ENCODE measurements at places on chromosomes 2 and 18.

GRCh38 chr2:236673823-236674185, 104.2 kb downstream of the ACKR3 start:
- no peak for DNase-seq

- no peak for DNase-seq
These were observed 26.7 kb upstream of the SMIM21 start for GRCh38 chr18:75454022-75454795.

GRCh38 chr2:52253416-52253980, 1221.6 kb upstream of the NRXN1 start:
- DNase-seq: no peak

DNA sequence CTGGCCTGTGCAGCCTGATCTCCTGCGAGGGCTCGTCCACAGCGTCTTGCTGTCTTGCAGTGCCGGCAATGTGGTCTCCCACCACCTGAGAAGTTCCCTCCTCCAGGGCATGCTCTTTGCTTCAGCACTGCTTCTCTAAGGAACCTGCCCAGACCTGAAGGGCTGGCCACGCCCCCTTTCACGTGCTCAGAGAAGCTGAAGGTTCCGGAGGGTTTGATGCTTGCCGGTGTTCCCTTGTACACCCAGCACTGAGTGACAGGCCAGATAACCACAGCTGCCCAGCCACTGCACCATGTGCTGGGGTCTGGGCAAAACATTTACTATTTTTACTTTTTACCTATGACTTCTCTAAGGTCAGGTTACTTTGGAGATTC, 1.7 kb upstream of the POLR2D start:
- no peak for DNase-seq

GRCh38 chr2:46555011-46555410, 75.6 kb downstream of the TMEM247 start:
- DNase-seq: no peak

GRCh38 chr2:21261591-21261990, 137.8 kb downstream of the TDRD15 start:
- DNase-seq: no peak

DNA sequence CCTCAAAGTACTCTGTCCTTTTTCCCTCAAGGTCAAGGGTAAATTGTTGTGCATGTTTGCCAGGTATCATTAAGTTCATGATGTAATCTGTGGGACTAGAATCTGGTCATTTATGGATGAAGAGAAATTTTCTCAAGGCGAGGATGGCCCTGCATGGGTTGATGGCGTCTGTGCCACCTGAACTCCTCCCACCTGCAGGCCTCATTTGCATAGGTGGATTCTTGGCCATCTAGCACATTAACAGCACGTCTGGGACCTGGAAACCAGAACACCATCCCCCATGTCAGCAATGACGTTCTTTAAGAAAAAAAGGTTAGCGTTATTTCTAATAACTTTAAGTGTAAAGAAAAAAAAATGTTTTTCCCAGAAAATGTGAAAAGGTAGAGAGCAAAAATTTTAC, 145.8 kb downstream of the ESCO1 start:
- no peak for DNase-seq

DNA sequence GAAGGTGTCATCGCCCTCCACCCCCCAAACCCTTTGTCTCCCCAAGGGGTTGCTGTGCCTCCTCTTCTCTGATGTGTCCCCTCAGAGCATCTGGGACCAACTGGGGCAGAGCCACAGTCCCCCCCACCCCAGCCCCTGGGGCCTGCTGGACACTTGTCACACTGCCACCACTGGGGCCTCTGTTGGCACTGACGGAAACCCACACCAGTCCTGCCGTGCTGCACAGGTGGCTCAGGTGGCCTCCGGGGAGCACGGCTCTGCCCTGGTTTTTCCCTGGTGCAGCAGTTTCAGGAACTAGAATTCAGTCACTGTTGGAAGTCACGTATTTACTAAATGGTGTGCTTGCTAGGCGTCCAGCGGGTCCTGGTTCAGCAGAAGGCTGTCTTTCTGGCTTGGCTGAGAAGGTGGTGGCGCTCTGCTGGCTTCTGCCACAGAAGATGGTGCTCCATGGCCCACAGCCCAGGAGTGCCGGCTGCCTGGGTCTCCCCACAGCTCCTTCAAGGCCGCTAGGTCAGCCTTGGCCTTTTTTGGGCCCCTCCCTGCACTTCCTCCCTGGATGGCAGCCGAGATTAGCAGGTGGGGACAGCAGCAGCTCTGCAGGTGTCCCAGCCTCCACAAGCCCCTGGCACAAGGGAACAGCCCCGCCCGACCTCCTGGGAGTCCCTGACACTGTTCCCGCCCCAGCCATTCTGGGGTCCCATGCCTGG, 18.6 kb upstream of the KLHL30 start:
- DNase-seq: no peak

DNA sequence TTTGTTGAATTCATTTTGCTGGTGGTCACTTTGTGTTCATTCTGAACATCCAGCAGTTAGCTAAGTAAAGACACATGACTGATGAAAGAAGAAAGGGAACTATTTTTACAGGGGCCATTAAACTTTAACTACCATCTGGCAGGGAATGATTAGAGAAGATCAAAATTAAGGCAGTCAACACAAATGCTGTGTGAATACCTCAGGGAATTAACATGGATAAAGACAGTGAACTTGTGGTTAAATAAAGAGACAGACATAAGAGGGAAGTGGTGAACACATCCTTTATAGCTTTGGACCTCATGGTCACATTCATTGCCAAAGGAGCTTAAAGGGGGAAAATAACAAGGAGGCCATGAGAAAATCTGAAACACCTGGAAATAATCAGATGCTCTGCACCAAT, 52.6 kb upstream of the ATP5MC3 start:
- DNase-seq: no peak

DNA sequence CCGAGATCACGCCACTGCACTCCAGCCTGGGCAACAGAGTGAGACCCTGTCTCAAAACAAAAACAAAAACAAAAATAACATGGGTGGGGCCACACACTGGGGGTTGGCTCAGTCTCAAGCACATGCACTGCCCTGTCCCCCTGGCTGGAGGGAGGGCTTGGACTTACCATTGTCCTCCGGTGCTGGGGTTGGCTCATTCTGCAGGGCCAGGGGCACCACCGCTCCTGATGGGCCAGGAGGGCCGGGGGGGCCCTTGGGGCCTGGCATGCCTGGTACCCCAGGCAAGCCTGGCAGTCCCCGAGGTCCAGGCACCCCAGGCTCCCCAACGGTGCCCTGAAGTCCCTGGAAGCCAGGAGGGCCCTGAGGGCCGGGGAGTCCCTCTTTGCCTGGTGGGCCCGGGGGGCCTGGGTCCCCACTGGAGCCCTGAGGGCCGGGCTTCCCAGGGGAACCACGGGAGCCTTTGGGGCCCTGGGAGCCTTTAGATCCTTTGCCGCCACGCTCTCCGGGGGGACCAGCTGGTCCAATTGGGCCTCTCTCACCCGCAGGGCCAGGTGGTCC, 66.8 kb upstream of the THOC1 start:
- DNase-seq: no peak

GRCh38 chr2:197075281-197075680, 148.8 kb upstream of the PGAP1 start:
- no peak for DNase-seq

DNA sequence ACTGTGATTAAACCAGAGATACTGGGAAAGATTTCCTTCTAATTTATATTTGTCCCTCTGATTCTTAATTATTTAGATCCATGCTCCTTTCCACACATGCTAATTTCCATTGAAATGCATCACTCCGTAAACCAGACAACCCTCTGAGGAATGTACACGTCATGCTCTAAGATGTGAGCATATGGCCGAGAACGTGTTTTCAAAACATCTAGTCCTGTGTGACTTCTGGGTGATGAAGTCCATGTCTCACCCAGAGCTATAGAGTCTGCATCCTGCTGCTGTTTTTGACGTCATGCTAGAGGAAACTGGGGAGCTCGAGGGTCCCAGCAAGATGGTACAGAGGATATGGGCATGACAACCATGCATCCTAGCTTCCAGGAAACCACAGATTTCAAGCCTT, 53.6 kb downstream of the CAPN13 start:
- DNase-seq: no peak

- DNase-seq: no peak
These were observed 110.6 kb downstream of the PRELID3A start for GRCh38 chr18:12518326-12518725.

GRCh38 chr18:46587600-46587999, 69.4 kb downstream of the LOXHD1 start:
- no peak for DNase-seq

DNA sequence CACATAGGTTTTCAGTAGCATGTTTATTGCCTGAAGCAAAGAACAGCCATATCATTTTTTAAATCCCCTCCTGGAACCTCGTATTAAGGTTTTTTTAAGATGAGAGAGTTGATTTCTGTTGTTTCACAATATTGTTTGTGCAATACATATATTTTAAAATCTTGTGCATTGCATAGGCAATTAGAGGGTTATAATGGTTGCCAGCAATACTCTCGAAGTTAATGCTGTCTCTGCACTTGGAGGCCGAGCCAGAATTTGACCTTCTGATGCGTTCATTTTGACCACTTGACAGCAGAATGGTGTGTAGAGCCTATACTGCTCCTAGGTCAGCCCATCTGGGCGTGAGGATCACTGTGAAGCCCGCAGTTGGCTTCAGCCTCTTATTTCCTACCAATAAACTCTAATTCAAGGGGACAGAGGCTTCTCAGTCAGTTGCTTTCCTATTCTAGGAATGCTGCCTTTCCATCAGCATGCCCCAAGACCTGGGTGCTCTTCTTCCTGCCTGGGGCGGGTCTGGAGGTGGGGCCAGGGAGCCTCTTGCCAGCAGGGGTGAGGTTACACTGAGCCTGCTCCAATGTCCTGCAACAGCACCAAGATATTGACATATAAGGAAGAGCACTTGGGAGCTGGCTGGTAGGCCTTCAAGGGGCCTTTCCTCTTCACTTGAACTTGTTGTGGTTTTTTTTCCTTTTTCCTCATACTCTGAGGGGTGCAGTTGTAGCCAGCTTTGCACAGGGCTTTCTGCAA, 91.4 kb upstream of the BCL2L11 start:
- no peak for DNase-seq

DNA sequence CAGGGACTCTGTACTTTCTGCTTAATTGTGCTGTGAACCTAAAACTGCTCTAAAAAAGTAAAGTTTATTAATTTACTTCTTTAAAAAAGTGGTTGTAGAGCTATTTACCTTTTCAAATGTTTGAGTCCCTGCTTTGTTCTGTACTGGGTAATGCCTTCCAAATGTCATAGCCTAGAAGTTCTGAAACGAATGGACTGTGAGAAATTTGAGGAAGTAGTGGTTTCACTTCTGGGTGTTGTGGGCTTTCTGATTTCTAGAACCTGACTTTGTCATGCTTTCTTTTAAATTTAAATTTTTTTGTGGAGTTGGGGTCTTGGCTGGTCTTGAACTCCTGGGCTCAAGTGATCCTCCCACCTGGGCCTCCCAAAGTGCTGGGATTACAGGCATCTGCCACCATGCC, 44.6 kb downstream of the SMAD4 start:
- no peak for DNase-seq

DNA sequence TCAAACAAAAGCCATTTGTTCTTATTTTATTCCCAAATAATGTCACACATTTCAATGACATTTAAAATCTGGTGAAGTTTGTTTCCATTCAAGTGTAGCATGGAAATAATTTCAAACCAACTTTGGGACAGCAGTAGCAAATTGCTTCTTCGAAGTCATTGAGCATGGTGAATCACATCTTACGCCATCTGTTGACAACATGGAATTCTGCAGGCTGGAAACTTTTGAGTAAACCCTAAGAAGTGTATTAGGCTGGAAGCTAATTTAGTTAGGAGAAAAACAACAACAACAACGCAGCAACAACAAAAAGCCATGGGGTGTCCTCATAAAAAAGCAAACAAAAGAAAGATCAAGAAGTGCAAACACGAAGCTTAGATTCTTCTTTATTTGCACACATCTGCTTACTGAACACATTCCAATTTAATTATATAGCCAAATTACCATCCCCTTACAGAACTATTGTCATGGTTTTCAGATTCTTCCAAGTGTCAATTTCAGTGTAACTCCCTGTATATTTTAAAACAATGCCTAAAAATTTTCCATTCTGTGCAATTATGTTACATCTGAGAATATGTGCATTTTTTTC, 659.0 kb upstream of the CDH7 start:
- DNase-seq: no peak

- no peak for DNase-seq
These were observed 17.1 kb downstream of the CCT7 start for GRCh38 chr2:73250872-73251846.

DNA sequence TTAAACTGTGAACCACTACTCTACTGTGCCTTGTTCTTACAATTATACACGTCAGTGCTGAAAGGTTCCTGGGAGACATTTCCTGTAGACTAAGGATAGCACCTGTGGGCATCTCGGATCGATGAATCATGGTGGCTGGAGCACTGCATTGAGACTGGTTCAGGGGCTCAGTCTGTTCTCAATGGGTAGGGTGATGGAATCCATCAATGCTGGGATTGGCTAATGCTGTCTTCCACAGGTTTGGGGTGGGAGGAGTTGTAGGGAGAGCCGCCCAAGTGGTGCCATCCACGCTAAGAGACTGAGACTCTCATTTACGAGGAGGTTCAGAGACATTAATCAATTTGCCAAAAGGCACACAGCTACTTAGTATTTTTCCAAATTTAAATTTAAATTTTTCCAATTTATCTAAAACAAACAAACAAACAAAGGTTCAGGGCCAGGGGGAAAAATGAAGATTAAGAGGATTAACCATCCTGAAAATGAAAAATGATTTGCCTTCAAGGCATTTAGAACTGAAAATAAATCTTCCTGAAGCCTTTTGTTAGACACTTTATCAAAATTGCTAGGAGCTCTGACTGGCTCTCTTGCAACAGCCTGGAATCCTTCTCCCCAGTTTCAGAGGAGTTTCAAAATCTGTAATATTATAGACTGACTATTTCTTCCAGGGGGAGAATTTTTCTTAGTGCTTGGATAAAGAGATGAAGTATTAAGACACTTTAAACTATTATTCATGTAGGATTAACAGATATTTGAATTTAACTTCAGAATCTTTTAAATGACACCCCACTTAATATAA, 359.2 kb downstream of the TGIF1 start:
- DNase-seq: no peak

DNA sequence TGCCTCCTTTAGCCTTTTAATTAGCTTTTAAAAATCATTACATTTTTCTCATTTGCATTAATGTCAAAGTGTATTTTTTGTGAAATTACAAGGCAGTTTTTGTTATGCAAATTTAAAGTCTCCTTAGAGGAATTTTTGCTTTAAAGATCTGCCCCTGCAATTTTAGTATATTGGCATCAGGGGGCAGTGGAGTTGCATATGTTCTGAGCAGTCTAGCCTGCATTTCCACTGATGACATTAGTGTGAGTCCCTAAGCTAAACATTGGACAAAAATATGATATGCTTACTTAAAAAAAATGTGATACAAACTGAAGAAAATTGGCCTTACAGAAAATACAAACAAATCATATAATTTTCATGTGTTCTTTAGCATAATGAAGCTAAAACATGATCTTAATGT, 426.5 kb downstream of the SLC4A3 start:
- peak; percentile 32 for DNase-seq
